Fibroblast of skin of left quadriceps (primary cell): ENCODE measurements at places on chromosomes 12 and 14.

DNA sequence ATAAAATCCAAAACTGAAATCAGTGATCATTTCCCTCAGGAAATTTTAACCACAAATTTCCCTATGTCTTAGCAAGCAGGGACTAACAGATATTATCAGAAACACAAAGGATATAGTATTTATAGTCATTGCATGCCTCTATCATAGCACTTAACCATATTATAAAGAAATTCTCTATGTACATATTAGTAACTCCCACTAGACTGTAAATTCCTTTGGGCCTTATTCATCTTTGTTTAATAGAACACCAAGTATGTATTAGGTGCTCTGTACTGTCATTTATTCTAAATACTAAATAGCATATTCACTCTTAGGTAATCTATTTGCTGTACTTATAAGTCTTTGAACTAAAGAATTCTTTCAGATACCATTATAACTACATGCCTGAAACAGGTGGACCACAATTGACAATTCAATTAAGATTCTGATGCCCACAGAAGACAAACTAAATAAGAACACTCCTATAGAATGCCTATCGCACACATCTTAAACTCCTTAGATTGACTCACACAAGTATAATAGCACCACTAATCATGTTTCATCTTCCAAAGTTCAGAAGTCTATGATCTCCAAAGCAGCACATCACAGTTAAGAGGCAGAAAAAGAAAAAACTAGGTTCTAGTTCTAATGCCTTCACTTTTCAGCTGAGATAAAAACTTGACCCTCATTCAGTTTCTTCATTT lies 134.1 kb downstream of the FSCB start:
- no peak for DNase-seq

GRCh38 chr14:101171650-101172049 lies 268.1 kb upstream of the RTL1 start:
- no peak for DNase-seq

GRCh38 chr14:72609205-72609916 lies 284.5 kb downstream of the DPF3 start:
- DNase-seq, result no peak

- no peak for DNase-seq
Measured at GRCh38 chr12:59322473-59322872, 273.4 kb upstream of the SLC16A7 start.

- DNase-seq, result no peak
Measured at GRCh38 chr12:88328090-88328489, 186.0 kb downstream of the TMTC3 start.

DNA sequence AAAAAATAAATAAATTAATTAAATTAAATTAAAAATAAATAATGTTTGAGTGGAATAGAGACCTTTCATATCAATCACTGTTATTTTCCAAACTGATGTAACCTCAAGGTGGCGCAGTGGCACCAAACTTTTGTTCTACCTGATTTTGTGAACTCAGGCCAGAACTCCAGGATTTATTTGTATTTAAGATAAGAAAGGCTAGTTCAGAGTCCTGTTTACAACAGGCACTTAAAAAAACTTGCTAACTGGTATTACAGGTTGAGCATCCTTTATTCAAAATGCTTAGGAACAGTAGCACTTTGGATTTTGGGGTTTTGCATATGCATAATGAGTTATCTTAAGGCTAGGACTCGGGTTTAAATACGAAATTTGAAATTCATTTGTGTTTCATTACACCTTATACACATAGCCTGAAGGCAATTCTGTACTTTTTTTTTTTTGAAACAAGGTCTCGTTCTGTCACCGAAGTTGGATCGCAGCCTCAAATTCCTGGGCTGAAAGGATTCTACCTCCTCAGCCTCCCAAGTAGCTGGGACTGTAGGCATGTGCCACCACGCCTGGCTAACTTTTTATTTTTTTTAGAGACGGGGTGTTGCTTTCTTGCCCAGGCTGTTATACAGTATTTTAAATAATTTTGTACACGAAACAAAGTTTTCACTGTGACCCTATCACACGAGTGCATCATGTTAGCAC lies 32.4 kb downstream of the YY1 start:
- no peak for DNase-seq

DNA sequence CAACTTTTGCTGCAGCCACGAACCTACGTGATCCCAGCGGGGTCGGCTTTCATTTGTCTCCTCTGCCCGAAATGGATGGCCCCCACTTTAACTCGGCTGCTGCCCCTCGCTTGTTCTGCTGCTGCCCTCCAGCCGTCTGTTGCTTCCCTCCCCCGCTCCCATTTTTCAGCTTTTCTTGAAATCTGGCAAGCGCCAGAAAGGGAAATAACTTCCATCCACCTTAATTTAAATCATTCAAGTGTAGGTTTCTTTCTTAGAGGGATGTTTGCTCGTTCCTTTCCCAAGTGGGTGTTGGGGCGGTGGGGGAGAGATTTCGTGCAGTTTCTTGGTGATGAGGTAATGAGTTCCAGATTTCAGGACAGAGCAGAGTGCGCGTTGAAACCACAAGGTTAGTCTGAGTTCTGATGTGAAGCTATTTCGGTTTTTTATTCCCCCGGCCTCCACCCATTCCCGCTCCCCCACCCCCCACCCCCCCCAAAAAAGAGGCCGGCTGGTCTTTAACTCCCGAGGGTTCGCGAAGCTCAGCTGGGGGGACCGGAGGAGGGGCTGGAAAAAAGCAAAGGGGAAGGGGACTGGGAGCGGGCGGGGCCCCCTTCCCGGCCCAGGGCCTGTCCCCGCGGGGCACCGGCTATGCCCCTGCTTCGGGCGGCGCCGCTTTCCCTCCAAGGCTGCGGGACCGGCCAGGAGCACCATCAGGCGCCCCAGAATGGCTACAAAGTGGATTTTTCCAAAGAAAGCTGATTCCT lies 2.2 kb upstream of the ZFP36L1 start:
- DNase-seq, result peak; percentile 99

GRCh38 chr12:28536088-28536487 lies 345.8 kb downstream of the CCDC91 start:
- peak; percentile 51 for DNase-seq

- DNase-seq, result no peak
Measured at GRCh38 chr12:106446419-106447092, 89.0 kb downstream of the POLR3B start.

GRCh38 chr14:79992407-79993198 lies 218.7 kb downstream of the DIO2 start:
- no peak for DNase-seq

- no peak for DNase-seq
Measured at GRCh38 chr14:100576091-100577085, 10.8 kb downstream of the BEGAIN start.

GRCh38 chr12:89863968-89864367 lies 155.3 kb upstream of the ATP2B1 start:
- no peak for DNase-seq

DNA sequence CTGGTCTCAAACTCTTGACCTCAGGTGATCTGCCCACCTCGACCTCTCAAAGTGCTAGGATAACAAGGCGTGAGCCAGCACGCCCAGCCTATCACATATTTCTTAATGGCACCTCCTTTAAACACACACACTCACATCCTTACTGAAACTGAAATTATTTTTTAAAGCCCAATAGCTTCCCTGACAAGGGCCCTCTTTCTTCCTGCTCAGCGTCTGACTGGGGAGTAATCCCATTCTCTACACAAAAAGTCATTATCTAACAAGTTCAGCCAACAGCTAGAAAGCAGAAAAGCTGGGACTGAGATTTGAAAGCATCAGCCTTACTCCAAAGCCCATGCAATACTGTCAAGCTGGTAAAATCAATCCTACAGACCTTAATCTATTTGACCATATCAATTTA lies 10.0 kb upstream of the AICDA start:
- DNase-seq, result no peak
